ENCODE measurements at places on chromosomes 7 and 10. TPM values are rescaled to one million over a fixed set of nuclear protein-coding genes. Genes with fewer than 3 reads are reported as not detected.

Gene VAX1
- polyA plus RNA-seq = not detected

Gene CDNF
- 1.5 TPM for polyA plus RNA-seq

Gene FKBP6
- 0.07 TPM for polyA plus RNA-seq

- DNase-seq = no peak
Measured at GRCh38 chr10:91317541-91317940, 92.6 kb upstream of the HECTD2 start.

- DNase-seq = peak; percentile 6
Measured at GRCh38 chr7:81534996-81535395, 234.9 kb downstream of the HGF start.

GRCh38 chr10:110972231-110973134 is 53.1 kb downstream of the SHOC2 start:
- DNase-seq = no peak

DNA sequence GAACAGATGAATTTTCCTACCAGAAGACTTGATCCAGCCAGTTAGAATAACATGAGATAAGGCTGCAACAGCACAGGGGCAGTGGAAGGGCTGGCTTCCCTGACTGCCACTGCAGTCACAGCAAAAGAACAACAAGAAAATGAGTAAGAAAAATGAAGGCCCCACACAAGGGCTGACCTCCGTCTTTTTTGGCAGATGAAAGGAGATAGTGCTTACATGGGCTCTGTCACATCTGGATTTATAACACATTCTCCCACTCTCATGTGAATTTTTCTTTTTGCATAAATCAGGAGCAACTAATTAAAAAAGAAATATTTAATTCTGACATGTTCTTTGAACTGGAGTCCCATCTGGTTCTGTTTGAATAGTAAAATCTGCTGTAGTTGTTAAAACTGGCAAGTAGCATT is 99.6 kb downstream of the NRP1 start:
- no peak for DNase-seq

Data from mammary epithelial cell (primary cell).